Breast epithelium (tissue), 4 donors: ENCODE measurements at places on chromosomes 2 and 18.

DNA sequence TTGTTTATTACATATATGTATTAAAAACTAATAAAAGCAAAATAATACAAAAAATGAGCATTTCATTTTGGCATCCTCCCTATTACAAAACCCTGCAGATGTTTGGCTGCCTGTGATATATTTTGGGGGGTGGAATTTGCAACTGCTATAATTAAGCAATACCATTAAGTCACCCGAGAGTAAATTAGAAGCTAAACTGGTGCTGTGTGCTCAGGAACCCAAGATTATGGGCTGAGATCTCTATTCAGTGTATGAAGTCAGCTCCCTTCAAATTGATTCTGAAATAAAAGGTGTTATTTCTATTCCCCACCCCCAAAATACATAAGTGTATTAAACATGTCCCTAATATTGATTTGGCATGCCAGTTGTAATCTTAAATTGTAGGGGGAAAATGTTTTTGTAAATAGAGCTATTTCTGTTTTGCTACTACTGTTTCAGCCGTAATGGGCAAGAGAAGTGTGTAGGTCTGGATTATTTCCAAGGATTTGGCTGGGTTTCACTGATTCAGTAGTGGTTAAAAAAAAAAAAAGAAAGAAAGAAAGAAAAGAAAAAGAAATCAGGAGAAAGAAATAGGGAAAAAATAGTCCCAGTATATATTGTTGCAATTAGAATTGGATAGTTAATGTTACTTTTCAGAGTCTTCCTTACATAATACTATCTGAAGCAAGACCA, 110.9 kb downstream of the SS18 start:
- no peak for DNase-seq

GRCh38 chr2:160062292-160063005, at the start of gene PLA2R1:
TSS of gene PLA2R1 (minus strand) at chr2:160062615. CDS start at chr2:160062403, 212 bp downstream.
- DNase-seq = peak; percentile 58

GRCh38 chr2:151409601-151410484, at the start of gene RIF1:
TSS of gene RIF1 (plus strand) at chr2:151409902. CDS start at chr2:151410424, 522 bp downstream.
- DNase-seq = peak; percentile 79

DNA sequence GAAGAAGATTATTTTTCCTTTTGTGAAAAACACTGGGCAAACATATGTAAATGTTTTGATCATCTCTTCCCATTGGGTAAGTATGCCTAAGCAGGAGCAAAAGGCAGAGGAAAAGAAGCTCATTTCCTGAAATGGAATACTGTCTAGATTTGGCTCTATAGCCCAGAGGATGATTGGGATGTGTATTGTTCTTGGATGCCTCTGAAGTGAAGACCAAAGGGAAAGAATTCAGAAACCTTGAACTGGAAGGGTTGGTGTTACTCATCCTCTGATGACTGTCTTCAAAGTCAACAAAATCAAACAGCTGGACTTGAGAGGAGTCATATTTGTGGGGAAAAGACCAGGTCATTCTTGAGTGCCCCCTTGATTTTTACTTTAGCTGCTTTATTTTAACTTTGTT, 112.6 kb upstream of the NT5C1B start:
- DNase-seq = no peak

- DNase-seq = no peak
Observed at GRCh38 chr2:26904839-26905238, 56.9 kb downstream of the DPYSL5 start.

- DNase-seq = no peak
Observed at GRCh38 chr2:216426166-216426777, 14.0 kb downstream of the SMARCAL1 start.

DNA sequence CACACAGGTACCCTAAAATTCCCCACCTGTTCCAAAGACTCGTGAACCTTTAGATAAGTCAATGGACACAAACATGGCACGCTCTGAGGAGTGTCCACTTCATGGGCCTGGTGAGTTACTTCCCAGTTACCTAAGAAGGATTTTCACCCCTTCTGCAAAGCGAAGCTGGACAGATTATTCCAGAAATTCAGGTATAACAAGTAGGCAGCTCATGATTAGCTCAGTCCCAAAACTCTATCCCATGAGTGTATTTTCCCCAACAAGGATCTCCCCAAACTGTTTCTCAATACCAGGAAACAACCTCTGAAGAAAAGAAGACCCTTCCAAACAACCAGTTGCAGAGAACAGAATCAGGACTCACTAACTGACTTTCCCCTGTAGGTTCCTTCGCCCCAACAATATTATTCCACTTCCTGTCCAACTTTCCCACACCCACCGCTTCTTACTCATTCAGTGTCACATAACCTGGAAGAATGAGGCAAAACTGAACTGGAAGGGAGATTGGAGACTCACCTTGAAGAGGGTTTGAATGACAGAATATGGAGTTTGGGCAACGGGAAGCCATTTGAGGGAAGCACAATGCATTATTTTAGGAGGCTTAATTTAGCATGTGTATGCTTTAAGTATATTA, 120.1 kb downstream of the ANTXR1 start:
- DNase-seq = no peak

DNA sequence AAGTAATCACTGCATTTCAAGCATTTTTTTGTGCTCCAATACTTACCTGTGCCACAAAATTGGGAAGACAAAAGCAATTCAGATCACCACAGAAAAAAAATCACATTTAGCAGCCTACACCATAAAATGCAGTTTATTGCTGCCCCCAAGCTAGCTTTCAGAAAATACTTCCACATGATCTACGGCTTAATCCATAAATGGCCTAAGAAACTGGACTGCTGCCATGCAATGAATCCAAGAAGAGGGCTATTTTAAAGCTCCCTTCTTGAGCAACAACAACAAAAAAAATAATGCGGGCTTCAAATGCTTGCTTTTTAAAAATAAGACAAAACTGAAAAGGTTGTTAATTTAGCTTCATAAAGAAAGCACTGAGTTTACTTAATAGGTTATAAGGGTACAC, 272.3 kb downstream of the RAD51AP2 start:
- DNase-seq = no peak

GRCh38 chr2:20052861-20053281, 1.4 kb upstream of the LAPTM4A start:
- no peak for DNase-seq

- DNase-seq = no peak
Observed at GRCh38 chr2:196389670-196390069, 218.3 kb upstream of the STK17B start.

GRCh38 chr2:151826737-151827157, 1.5 kb downstream of the ARL5A start:
- no peak for DNase-seq

DNA sequence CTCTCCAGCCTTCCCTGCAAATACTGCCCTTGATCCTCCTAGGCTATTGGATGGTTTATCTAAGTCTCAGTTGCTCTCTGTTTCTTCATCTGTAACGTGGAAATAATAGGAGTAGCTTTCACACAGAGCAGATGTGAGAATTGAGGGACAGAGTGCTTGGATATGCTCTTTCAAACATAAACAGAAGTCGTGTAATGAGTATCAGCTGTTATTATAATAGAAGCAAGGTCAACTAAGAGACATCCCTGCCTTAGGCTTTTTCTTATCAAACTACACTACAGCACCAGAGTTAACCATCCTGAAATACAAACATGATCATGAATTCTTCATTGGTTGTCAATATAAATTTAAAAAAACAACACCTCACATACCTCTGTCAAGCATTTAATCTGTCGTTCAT, 138.2 kb downstream of the DOK6 start:
- DNase-seq = no peak

DNA sequence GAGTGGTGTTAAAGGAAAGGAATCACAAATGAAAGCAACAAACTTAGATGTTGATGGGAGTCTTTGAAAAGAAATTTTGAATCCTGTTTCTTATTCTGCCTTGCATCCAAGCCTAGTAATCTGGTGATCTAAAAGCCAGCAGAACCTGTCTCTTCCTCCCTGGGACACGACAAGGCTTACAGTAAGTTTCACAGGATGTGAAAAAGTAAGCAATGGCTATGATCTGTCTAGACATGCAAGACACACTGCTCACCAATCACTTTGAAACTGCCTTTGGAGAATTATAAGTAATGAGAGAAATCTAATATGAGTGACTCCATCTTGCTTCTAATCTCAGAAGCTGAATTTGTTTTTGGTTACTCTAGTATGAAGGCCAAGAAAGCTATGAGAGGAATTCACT, 103.7 kb downstream of the KCNH7 start:
- no peak for DNase-seq

DNA sequence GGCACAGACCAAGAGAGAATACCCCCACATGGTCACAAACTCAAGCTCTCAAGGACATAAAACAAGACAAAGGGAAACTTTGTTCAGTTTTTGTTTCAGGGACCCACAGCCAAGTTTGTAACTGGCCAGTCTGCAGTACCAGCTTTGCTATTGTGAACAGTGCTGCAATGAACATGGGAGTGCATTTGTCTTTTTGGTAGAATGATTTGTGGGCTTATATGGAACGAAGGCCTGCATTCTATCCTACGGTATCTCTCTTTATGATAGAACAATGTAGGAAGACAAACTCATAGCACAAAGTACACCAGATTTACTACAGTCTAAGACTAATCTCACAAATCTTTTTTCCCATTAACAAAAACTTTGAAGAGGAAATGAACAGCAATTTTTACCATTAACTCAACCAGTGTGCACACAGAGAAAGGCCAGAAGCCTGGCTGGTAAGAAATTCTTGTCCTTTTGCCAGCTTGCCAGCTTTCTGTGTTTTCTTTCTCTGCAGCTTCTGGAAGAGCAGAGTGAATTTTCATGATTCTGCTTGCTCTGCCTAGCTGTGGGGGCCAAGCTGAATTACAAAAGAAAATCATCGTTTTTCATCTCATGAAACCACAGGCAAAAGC, 37.1 kb upstream of the FEZ2 start:
- DNase-seq = no peak

GRCh38 chr2:86335865-86336674, 1.4 kb downstream of the REEP1 start:
- no peak for DNase-seq

GRCh38 chr2:118859157-118859770, 11.8 kb upstream of the EN1 start:
- no peak for DNase-seq

DNA sequence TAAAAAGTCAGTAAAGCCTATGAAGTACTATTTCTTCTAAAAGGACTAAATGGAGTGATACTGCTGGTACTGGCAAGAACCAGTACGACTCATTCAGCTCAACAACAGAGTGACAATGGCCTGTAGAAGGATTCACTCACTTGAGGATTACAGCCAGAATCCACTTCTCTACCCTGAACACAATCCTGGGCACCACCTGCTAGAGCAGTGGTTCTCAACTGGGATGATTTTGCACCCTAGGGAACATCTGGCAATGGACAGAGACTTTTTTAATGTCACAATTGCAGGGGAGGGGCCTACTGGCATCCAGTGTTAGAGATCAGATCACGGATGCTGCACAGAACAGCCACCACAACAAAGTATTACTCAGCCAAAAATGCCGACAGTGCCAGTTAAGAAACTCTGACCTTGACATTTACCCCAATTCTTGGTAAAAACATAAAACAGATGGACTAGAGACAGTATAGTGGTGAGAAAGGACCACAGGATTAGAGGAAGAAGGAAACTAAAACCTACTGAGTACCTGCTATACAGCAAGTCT, 5.0 kb downstream of the SPIRE1 start:
- no peak for DNase-seq

GRCh38 chr18:54130631-54131030, 93.8 kb downstream of the MBD2 start:
- no peak for DNase-seq

DNA sequence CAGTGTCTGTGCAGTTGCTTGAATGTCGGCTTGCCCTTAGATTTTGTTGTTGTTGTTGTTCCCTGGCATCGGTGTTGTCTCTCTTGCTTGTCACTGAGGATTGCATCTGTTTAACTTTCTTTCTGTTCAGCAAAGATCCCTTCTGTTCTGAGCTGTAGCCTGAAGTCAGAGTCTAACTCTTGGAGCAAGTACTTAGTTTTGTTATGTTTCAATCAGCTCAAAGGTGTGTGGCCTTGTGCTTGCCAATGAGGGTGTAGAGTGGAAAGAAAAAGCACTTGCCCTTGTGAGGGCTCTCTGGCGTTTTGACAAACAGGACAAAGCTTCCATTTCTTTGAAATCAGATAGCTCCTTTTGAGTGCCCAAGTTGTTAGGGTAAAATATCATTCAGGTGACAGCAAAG, 757.1 kb upstream of the CDH7 start:
- DNase-seq = no peak

DNA sequence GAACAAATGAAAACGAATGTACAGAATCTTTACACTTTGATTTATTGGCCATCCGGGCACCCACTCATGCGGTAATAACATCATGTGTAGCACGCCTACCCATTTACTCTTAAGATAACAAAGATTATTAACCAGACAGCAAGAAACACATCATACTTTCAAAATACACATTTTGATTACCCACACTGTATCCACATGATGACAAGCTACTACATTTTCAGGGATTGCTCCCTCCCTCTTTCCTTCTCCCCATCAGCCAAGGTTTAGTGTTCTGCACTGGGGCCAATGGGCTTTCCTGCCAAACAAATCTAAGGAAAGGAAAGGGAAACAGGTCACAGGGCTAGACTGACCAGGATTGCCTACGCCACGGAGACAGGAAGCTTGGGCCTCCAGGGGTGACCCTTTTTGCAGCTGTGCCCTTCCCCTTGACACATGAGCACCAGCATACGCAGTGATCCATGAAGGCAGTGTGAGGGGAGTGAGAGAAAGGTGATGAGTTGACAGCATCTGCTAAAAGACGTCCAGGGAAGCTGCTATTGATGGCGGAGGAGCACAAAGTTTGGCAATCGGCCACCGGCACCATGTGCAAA, 76.5 kb downstream of the ZNF521 start:
- no peak for DNase-seq

GRCh38 chr18:73975266-73975665, 172.4 kb downstream of the FBXO15 start:
- DNase-seq = no peak

DNA sequence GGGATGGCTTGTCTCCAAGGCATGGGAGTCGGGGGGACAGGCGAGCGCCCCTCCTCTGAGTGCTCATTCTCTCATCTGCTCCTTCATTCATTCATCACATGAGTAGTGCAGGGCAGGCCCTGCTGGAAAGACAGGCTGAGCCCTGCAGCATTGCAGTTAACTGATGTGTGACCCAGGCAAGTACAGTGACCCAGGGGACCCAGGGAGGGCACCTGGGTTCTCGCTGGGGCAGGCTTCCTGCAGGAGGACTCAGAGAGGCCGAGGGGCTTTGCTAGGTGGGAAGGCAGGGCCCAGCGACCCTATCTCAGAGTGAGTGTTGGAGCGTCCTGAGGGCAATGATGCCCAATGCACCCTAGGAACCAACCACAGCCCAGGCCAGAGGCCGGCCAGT, 30.6 kb downstream of the HJURP start:
- DNase-seq = no peak

DNA sequence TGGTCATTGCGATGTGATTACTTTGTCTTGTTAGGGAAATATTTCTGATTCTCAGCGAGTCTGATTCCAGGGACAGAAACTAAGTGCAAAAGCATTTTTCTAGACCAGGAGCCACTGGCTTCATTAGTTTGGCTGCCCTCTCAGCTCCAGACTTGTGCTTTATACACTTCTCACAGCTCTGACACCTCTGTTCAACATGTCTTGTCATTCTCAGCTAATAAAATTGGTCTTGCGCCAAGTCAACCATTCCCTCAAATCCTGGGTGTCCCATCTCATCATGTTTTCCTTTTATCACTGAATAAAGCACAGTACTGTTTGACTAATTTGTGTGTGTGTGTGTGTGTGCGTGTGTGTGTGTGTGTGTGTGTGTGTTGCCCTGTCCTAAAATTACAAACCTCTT, 215.5 kb upstream of the EPHA4 start:
- DNase-seq = no peak

- no peak for DNase-seq
Observed at GRCh38 chr2:192969055-192969454, 774.3 kb upstream of the TMEFF2 start.

- DNase-seq = no peak
Observed at GRCh38 chr2:230602562-230603230, 109.9 kb upstream of the CAB39 start.

GRCh38 chr2:191167766-191168165, 17.0 kb upstream of the STAT4 start:
- no peak for DNase-seq
